ENCODE measurements at places on chromosomes 7 and 10.

- no peak for DNase-seq
These were observed 18.6 kb downstream of the NPFFR1 start for GRCh38 chr10:70265032-70265689.

DNA sequence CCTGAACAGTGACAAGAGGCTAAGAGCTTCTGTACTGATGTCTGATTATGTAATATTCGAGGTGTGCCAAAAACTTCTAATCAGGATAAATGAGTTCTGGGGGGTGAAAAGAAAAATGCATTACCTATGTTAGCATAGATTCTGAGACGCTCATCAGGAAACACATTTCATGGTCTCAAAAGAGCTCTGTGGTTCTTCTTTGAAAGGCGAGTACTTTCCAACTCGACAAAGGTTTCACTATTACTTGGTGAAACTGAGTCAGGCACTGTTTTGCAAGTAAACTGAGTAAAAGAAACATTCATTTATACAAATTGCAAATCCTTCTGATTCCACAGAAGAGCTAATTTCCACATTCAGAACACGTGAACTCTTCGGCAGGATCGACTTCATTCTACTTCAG, 523.2 kb downstream of the GATA3 start:
- no peak for DNase-seq

DNA sequence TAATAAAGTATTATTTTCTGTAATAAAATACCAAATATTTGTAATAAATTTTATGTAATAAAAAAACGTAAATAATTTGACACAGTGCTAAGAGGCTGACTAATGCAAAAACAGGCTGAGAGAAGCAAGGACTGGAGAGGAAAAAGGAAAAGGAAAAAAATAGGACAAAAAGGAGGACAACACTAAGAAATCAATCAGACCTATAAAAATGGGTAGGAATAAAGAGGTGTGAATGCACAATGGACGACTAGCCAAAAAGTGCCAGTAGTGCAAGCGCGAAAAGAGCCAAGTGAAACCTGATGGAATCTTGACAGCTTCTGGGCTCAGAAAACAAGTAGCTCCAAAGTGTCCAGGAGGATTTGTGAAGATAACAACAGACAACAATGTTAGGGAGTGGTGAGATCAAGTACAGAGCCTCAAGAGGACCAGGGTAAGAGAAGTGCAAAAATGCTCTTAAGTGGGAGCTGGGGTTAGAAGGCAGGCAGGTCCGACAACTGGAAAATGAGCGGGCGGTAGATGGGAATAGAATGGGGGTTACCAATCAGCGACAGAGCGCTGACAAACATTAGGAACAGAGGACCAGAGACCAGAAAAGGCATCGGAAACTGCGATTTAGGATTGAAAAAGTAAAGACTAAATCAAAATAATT, 1.2 kb downstream of the BRAF start:
- DNase-seq = no peak

DNA sequence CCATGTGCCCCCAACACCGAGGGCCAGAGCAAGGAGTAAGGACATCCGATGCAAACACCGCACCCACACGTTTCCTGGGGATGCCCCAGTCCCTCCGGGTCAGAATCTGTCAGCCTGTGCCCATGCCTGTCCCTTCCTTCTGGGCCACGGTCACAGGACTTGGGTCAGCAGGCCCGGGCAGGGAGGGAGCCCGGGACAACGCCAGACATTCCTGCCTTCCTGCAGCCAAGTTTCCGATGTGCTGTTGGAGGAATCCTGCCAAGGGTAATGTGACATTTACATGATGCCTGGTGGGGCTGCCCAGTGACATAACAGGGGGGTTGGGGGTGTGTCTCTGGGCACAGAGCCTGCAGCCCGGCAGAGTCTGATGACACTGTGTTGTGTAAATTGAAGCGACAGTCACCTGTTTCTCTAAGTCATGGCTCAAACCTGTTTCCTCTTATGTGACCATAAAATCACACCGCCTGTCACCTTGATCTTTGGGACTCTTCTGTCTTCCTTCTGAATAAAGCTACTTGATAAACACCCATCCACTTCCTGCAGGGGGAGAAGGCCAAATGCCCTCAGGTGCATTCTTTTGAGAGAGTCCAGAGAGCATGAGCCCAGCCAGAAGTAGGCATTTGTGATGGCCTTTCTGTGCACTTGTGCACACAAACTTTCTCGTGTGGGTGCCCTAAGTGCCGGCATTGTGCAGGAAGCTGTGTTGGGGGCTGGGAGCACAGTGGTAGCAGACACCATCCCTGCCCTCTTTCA, 175.3 kb upstream of the RHEB start:
- DNase-seq = no peak

- peak; percentile 2 for DNase-seq
These were observed 2.5 kb upstream of the MACC1 start for GRCh38 chr7:20219446-20220292.

DNA sequence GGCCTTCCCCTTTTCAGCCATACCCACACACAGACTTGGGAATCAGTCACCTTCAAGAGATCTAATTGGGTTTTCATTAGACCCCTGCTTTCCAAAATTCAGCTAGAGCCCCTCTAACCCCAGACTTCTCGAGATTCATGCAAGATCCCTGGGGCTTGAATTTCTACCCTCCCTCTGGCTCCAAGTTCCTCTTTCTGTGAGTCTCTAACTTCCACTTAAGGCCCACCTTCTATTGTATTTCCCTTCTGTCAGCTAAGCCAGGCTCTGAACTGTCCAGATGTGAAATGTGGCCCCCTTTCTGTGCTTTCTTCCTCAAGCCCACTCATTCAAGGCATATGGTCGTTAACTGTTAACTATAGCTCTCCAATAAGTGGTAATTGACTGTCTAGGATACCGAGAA, 132.2 kb downstream of the ZNF365 start:
- no peak for DNase-seq

- DNase-seq = no peak
These were observed 20.3 kb upstream of the LANCL2 start for GRCh38 chr7:55344840-55345239.

DNA sequence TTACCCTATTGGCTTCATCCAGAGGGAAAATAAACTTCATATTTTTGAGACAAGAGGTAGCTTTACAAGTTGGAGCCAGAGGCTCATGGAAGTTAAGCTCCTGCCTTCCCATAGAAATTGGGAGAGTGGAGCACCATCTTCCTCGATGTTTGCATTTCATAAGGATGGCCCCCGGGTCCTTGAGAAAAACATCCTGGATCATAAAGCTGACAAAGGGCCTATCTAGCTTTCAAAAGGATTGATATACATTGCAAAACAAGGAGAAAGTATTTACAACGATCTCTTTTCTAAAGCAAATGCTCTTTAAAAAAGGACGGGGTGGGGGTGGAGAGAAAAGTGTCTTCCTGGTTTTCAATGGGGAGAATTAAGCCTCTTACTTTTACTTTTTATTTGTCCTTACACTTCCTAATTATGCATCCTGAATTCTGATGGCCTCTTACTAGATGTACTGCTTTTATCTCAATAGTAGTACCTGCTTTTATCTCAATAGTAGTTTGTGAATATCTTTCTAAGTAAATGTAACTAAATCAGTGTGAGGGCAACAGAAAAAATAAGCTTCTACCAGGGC, 65.6 kb downstream of the PTPRZ1 start:
- no peak for DNase-seq

DNA sequence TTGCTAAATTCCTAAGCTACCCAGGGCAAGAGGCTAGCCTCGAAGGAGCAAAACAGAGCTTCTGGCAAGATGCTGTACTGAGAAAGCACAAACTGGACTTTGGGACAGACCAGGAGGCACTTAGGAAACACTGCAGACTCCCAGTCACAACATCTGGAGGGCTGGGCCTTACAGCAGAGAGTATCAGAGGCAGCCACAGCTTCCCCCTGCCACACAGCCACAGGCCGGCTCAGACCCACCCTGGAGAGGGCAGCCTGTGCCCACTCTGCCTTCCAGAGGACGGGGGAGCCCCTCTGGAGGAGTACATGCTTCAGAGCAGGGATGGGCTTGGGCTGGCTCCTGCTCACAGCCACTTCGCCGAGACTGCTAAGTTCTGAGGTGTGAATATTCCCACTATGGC, 17.4 kb downstream of the ESYT2 start:
- DNase-seq = no peak

GRCh38 chr7:44882899-44883298, 2.4 kb downstream of the PURB start:
- DNase-seq = no peak

DNA sequence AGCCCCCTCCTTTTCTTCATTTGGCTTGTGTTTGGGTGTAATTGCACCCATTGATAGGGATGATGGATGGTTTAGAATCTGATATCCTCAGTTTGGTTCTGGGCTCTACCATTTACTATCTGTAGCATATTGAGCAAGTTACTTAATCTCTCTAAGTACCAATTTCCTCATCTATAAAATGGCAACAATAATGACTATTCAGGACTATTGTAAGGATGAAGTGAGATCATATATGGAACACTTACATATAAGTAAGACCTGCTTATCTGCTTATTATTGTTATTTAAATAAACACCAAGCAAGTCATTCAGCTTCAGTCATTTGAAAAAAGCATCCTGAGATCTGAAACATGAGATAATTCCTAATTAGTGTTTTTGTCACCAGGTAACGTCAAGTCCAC, 127.0 kb downstream of the SEC23IP start:
- DNase-seq = no peak

- DNase-seq = no peak
These were observed 58.1 kb downstream of the CTBP2 start for GRCh38 chr10:125102246-125102645.
